ENCODE measurements at places on chromosomes 1 and 21.
A peak's percentile ranks its signal among the peaks of the same experiment; 100 is the strongest.

DNA sequence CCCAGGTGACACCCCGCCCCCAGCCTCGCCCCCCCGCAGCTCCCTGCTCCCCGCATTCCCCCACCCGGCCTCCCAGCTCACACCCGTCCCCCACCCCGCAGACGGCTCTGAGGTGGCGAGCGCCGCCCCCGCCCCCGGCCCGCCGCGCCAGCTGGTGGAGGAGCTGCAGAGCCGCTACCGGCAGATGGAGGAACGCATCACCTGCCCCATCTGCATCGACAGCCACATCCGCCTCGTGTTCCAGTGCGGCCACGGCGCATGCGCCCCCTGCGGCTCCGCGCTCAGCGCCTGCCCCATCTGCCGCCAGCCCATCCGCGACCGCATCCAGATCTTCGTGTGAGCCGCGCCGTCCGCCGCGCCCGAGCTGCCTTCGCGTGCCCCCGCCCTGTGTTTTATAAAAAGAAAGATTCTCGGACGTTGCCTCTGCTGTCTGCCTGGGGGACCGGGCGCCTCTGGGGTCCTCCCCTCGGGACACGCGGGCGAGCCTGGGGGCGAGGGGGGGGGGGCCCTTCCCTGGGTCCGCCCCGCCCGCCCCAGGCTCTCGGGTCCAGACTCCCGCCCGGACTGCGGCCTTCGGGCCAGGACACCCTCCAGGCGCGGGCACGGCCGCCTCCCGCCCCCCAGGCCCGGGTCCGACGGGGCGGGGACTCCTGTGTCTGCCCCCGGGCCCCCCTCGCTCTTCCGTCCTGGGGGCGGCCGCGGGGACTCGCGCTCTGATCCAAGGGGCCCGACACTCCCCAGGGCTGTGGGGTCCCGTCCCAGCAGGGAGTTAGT lies 1.6 kb upstream of the MMP23B start:
- peak; percentile 92 for DNase-seq

DNA sequence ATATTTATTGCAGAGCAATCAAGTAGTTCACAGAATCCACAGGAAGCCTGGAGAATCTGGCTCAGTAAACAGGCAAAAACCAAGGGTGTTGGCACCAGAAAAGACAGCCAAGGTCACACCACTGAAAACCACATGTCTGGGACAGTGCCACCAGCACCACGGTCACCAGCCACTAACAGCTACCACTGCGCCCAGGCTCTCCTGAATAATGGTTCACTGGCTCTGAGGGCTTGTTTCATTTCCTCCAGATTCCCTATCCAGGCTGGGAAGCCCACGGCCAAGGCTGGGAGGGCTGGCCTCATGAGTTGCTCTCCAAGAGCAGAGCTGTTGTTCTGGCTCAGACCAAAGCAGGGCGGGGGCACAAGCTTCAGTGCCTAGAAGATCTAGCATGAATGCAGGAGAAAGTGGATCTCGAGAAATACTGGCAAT lies 54.5 kb upstream of the PTGFRN start:
- no peak for DNase-seq

DNA sequence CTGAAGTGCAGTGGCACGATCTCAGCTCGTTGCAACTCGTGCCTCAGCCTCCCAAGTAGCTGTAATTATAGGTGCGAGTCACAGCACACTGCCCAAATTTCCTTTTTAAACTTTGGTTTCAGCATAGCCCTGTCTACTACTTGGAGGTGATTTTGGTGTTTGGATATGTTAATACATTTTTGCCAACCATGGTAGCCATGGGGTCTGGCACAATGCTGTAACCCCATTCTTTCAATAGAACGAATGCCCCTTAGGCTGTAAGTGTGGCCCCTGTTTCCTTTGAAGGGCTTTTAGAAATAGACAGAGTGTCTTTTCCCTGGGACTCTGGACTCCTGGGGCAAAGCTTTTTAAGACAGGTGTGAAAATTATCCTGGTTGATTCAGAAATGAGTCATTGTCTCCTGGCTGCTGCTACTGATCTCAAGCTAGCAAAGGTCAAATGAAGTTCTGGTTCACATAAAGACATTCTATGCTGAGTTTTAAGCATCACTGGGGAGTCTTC lies 141.1 kb upstream of the RUNX1 start:
- DNase-seq: no peak

DNA sequence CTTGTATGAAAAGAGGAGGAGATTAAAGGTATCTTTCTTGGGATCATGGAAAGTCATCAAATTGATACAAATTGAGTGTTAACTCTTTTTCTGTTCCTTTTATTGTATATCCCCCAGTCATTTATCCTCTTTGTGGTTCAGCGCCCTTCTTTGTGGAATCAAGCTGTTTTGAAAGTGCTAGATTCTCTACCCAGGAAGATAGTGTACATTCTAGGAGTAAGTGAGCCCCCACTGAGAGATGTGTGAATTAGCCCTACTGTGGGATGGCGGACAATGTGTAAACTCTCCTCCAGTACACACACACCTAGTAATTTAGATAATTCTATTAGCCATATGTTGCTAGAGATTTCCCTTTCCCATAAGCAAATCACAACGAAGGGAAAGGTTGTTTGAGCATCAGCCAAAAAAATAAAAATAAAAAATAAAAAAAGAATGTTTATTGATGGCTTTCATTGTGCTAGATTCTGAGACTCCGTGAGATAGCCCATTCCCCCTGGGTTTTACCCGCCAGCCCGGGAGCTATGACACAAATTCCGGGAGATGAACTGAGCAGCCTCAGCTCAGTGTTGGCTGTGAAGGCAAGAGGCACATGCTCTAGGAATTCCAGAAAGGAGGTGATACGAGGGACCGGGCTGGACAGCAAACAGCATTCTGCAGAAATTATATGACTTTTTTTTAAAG lies 378.4 kb upstream of the RUNX1 start:
- no peak for DNase-seq

DNA sequence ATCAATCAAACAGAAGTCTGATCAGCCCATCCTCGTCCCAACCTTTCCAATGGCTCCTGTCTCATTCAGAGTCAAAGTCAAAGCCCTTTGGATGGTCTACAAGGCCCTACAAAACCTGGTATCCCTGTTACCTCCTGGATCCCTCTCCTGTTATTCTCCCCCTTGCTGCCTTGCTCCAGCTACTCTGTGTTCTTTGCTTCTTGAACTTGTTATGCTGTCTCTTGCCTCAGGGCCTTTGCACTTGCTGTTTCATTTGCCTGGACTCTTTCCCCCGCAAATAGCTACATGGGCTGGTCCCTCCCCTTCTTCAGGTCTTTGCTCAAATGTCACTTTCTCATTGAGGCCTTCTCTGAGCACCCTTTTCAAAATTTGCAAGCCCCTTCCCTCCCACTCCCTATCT lies 1.4 kb upstream of the CSF3R start:
- no peak for DNase-seq

- DNase-seq: no peak
Measured at GRCh38 chr1:219902951-219903350, 25.4 kb downstream of the SLC30A10 start.

DNA sequence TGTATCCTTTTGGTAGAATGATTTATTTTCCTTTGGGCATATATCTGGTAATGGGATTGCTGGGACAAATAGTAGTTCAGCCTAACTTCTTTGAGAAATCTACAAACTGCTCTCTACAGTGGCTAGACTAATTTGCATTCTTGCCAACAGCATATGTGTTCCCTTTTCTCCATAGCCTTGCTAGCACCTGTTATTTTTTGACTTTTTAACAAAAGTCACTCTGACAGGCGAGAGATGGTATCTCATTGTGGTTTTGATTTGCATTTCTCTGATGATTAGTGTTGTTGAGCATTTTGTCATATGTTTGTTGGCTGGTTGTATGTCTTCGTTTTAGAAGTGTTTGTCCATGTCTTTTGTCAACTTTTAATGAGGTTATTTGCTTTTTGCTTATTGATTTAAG lies 99.8 kb downstream of the UCK2 start:
- no peak for DNase-seq

- no peak for DNase-seq
Measured at GRCh38 chr1:111630567-111630966, 11.0 kb downstream of the RAP1A start.

- DNase-seq: no peak
Measured at GRCh38 chr1:66147226-66147835, 354.6 kb downstream of the PDE4B start.

DNA sequence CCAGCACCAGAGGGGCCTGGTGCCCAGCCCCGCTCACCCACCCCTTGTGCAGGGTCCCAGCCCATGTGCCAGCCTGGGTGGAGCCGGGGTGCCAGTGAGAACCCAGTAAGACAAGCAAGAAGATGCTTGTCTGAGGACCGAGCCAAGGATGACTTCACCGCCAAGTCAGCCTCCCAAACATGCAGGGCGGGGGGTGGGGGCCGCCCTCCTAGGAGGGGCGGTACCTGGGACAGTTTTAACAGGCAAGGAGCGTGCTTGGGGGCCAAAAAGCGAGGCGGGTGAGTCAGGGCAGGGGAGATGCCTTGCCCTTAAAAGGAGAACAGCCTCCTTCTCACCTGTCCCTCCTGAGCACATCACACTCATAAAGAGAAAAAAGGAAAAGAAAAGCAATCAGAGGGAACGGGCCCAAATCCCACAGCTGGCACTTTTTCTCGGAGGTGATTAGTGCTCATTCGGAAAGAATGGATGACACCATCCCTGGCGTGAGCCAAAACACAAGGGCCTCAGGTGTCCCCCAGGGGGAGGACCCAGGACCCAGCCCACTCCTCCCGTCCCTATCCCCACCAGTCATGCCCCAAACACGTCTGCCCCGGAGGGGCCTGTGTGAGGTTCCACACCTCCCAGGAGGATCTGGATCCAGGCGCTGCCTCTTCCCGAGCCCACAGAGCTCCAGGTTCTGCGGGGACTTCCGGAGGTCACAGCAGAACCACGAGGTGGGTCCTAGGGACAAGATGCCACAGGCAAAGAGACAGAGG lies 77.6 kb upstream of the IFFO2 start:
- DNase-seq: no peak

- DNase-seq: no peak
Measured at GRCh38 chr1:9145021-9145668, 16.2 kb upstream of the GPR157 start.

DNA sequence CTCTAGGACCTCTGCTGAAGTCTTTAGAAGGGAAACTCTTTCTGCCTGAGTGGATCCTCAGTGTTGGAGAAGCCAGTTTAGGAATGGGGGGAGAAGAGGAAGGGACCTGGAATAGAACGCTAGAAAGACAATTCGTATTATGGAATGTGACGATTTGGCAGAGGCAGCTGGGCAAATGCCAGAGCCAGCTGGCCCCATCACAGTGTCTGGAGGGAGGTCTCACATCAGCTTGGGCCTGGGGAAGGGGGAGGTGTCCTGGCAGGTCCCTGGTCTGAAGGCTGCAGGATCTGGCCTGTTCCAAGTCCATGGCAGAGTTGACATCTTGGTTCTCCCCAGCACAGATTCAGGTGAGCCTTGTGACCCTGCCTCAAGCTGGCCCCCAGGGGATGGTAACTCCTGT lies 11.3 kb downstream of the TMCC2 start:
- no peak for DNase-seq

GRCh38 chr1:30727824-30728223 lies 4.4 kb upstream of the MATN1 start:
- no peak for DNase-seq

DNA sequence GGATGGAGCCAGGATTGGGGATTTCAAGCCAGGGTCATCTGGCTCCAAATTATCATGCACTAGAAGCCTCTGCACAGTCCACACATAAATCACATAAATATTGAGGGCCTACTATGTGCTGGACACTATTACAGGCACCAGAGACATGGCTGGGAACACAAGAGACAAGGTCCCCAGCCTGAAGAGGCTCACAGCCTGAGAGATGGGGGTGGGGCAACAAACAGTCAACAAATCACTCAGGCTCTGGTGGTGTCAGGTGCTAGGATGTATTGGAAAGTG lies 41.6 kb upstream of the LAPTM5 start:
- DNase-seq: no peak

GRCh38 chr1:39269349-39269748 lies 64.9 kb downstream of the MACF1 start:
- DNase-seq: no peak

GRCh38 chr1:14937288-14937949 lies 216.1 kb upstream of the TMEM51 start:
- DNase-seq: no peak

GRCh38 chr1:61356995-61357394 lies 274.6 kb downstream of the NFIA start:
- no peak for DNase-seq

DNA sequence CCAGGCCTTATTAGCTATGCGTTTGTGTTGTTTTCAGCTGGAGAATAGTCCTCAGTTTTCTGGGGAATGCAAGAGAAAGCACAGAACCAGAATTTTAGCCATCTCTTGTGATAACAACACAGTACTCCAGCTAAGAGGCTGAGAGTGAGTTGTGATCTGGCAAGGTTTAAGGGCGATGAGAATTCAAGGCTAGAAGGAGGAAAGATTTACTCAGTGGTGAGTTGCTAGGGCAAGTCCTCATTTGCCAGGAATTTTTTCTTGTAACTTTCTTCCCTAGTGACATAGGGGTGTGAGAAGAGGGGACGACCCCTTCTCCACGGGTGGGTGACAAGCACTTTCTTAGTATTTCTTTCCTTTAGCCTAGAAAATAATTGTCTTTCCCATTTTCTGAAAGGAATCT lies 53.2 kb downstream of the HHAT start:
- DNase-seq: no peak

- DNase-seq: no peak
Measured at GRCh38 chr1:9900142-9901043, 9.7 kb downstream of the CTNNBIP1 start.

DNA sequence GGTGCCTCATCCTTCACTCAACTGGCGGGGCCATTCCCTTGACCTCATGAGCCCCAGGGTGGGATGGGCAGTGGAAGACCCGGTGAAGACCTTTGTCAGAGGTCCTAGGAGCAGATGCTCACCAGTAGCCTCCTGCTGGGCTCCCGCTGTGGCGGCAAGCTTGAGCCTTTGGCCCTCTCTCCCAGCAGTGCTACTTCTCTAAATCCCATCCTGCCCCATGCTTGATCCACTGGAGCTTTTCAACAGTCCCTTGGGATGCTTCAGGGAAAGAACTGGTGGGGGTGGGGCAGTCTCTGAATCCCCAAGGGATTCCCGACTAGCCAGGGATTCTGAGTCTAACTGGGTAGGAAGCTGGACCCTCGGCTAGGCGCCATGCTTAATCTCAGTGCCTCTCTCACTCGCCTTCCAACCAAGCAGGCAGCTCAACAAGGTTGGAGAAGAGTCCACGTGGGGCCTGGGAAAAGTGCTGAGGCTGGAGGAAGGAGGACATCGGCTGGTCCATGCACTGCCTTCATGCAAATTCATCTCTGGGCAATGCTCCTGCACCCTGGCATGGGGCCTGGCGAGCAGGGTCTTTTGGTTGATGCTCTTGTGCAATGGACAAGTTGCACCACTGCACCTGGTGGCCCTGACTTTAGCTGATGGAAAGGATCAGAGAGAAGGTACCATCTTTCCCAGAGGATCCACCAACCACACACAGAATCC lies 190.3 kb downstream of the GRIK3 start:
- no peak for DNase-seq

- no peak for DNase-seq
Measured at GRCh38 chr1:161723459-161724141, 2.3 kb downstream of the FCRLB start.

GRCh38 chr1:235941876-235942624 lies 75.3 kb upstream of the LYST start:
- no peak for DNase-seq
